SJSA1 (cell line): ENCODE measurements at places on chromosomes 12 and 14. TPM values are rescaled to one million over a fixed set of nuclear protein-coding genes. Genes with fewer than 3 reads are reported as not detected.
A peak's percentile ranks its signal among the peaks of the same experiment; 100 is the strongest.

GRCh38 chr12:122021193-122021821 lies 377 bp upstream of the BCL7A start:
- DNase-seq = peak; percentile 7

The KCNC2 gene
- not detected in 2 replicates for total RNA-seq

GRCh38 chr12:122987086-122987951 lies 6.8 kb downstream of the ARL6IP4 start:
- no peak for DNase-seq

GRCh38 chr12:7045913-7046312 lies 14.6 kb upstream of the C1S start:
- no peak for DNase-seq

- no peak for DNase-seq
Observed at GRCh38 chr12:55280991-55281390, 15.4 kb downstream of the OR6C6 start.

The AMDHD1 gene
- total RNA-seq = 0.41 and 1.7 TPM in 2 replicates

GRCh38 chr12:53603804-53604203 lies 22.4 kb downstream of the ATF7 start:
- DNase-seq = no peak

- DNase-seq = peak; percentile 100
Observed at GRCh38 chr12:46908236-46908935, 82.6 kb upstream of the SLC38A4 start.

DNA sequence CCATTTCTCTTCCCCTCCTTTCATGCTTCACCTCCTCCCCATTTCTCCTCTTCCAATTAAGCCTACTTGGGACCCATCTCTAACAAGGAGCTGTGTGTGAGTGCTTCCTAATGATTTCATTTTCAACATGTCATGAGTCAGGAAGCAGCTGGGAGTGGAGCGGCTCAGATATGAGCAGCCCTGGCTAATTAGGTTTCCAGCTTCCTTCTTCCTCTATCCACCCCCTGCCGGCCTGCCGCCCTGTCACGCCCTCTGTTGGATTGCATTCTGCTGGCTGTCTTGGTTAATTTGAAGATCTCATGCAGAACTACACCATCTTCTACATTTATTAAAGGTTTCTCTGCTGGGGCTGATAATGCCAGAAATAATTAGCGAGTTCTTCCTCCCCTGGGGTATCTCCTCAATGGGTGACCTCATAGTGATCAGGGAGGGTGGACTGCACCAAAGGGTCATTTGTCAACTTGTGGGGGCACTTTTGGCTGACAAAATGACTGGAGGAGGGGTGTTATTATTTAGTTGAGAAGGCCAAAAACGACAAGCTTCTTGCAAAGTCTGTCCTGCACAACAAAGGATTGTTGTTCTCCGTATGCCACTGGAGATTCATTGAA lies 300.9 kb upstream of the SRRM4 start:
- DNase-seq = no peak

DNA sequence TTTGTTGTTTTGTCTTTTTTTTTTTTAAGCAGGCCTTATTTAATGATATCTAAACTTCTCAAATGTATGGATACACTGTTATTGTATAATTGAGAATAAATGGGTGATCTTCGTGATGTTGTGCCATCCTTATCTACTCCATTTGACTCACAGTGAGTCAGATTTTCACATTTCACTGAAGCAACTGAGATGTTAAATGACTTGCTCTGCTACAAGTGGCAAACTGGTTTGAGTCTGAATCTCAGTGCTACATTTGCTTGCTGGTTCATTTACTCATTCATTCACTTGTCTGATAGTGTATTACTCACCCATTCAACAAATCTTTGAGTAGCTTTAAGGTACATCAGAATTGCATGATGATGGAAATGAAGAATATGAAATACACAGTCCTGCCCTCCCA lies 2.6 kb downstream of the KIAA0586 start:
- no peak for DNase-seq

DNA sequence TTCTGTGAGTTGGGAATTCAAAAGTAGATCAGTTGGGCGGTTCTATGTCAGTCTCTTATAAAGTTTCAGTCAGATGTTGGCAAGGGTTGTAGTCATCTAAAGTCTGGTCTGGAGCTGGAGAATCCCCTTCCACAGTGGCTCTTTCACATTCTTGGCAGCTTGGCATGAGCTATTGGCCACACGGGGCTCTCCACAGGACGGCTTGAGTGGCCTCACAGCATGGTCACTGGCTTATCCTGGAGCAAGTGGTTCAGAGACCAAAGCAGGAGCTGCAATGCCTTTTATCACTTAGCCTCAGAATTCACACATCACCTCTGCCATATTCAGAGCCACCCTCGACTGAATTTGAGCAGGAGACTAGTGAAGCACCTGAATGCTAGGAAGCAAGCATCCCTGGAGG lies 7.1 kb upstream of the KICS2 start:
- DNase-seq = no peak

The LTBP2 gene
- 1.3 and 2.2 TPM in 2 replicates for total RNA-seq
